H1 (cell line): ENCODE measurements at places on chromosomes 5 and 9. TPM values are rescaled to one million over a fixed set of nuclear protein-coding genes. Genes with fewer than 3 reads are reported as not detected.
A peak's percentile ranks its signal among the peaks of the same experiment; 100 is the strongest.

Gene IFNK
- not detected in 2 replicates for total RNA-seq

GRCh38 chr5:61450493-61451279 lies 118.6 kb downstream of the ZSWIM6 start:
- DNase-seq: no peak

DNA sequence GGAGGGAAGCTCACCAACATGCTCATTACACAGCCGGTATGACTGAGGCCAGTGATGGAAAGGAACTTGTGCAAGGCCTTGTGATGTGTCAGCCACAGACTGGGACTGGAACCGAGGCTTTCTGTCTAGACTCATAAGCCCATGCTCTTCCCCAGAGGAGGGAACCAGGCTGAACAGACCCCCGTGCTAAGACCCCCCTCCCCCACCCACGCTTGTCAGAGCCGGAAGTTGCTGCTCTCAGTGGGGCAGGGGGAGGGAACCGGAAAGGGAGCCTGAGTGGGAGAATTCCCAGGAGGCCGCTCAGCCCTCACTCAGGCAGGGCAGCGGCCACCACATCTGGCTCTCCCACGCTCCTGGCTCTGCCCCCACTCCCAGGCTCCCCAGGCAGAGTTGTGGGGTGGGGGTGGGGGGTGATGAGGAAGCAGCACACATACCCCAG lies 4.1 kb upstream of the PDGFRB start:
- no peak for DNase-seq

DNA sequence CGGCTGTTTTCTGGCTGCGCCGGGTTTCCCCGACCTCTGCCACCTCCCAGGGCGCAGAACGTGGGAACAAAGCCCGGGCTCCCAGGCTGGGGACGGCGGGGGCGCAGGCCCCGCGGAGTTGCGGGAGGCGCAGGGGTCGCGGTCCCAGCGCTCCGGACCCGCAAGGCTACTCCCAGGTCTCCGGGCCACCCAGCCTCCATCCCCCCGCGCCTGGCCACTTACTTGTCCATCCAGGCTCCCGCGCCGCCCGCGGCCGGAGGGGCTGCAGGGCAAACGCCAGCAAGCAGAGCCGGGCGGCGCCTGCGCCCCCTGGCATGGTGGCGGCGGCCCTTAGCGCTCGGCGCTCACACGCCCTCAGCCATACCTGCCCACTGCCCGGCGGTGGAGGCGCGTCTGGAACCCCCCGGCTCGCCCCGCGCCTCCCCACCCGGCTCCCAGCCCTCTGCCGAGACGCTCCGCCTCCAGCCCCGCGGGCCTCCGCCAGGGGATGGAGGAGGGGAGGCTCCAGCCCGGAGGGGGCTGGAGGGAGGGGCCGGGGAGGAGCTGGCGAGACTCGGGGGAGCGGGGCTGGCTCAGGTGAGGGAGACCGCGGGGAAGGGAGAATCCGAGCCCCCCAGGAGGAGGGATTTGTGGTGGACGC lies at the start of gene ADAM19:
Gene ADAM19, minus strand, starts transcription at position 395 of the 640 bp plus-strand sequence. Its CDS starts 79 bp downstream, at position 316.
- DNase-seq: peak; percentile 47

GRCh38 chr5:112931473-112931872 lies 9.4 kb upstream of the REEP5 start:
- no peak for DNase-seq

DNA sequence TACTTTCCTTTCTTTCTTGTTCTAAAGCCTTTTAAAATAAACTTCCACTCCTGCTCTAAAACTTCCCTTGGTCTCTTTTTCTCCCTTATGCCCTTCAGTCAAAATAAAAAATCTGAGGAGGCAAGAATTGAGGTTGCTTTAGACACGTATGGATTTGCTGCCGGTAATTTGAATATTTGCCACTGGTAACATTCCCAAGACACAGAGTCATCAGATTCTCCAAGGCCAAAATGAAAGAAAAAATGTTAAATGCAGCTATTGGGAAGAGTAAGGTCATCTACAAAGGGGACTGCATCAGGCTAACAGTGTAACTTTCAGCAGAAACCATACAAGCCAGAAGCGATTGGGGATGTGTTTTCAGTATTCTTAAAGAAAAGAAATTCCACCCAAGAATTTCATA lies 311.1 kb downstream of the CDH18 start:
- no peak for DNase-seq

Gene GARNL3
- 17.3 and 18.3 TPM in 2 replicates for total RNA-seq

Gene CNTRL
- 13.9 and 14.3 TPM in 2 replicates for total RNA-seq

Gene CATSPER3
- total RNA-seq: 0.48 TPM in 1 of 2 replicates, not detected in the other

DNA sequence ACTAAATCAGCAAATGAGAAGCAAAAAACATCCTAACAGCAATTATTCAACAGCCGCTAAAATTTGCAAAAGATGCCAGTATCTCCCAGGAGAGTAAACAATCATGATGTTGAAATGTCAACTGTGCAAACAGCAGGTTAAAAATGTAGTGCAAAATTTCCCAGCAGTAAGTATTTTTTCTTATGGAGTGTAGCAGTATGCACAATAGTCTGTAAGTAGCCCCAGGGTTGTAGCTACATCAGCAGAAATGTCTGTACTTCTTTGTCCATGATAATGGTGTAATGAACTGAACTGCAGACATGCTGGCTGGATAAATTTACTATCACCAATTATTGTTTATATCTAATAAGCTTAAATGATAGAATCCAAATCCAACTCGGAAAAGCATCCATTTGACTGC lies 31.4 kb downstream of the GRIN3A start:
- DNase-seq: no peak

Gene TEX48
- total RNA-seq: not detected in 2 replicates

DNA sequence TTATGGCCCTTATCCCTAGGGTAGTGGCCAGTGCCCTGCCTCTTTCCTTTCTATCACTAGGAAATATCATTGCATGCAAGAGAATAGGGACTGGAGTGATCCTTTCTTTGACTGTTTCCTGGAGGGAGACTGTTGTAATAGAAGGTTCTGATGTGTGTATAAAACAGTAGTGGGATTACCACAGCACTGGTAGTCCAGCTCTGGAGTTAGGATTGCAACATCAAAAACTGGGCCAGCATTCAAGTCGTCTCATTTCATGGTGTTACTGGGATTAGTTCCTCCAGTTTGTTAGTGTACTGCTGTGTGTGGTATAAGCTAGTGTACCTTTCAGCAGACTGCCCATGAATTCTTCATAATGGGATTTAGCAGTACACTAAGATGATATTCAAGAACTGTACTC lies 45.8 kb downstream of the KIAA1958 start:
- DNase-seq: no peak

- DNase-seq: no peak
These were observed 26.8 kb upstream of the SLC2A8 start for GRCh38 chr9:127370147-127370579.

Gene ACER2
- 8.8 and 9.9 TPM in 2 replicates for total RNA-seq

DNA sequence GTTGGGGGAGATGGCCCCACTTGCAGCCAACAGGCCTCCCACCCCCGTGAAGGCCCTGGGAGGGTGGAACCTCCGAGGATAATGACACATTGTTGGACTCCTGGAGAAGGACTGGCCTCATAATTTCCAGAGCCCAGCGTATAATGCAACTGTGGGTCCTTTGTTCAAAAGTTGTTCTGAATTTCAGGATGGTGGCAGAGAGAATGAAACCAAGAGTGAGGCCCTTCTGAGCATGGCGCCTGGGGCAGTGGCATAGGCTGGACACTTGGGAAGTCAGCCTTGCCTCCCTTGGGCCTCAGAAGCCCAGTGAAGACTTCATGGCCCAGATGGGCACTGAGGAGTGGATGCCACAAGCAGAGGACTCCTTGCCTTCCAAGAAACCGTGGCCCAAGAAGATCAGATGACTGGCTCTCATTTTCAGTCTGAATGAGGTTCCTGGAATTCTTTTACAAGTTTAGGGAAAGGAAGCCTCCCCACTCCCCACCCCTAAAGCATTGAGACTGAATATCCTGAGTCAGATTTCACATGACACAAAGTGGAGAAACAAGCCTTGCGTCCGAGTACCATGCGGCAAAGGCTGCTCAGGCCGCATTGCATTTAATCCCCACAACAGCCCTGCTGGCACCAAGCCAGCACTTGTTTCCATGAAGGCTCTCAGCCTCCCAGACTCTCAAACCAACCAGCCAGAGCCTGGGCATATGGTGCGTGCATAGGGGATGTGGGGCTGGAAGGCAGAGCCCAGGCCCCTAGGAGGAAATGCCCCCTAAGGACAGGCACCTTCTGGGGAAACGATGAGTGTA lies 96.7 kb upstream of the SMIM23 start:
- no peak for DNase-seq

Gene NIPSNAP3A
- total RNA-seq: 6.9 and 9.3 TPM in 2 replicates

Gene MEIKIN
- not detected in 2 replicates for total RNA-seq

DNA sequence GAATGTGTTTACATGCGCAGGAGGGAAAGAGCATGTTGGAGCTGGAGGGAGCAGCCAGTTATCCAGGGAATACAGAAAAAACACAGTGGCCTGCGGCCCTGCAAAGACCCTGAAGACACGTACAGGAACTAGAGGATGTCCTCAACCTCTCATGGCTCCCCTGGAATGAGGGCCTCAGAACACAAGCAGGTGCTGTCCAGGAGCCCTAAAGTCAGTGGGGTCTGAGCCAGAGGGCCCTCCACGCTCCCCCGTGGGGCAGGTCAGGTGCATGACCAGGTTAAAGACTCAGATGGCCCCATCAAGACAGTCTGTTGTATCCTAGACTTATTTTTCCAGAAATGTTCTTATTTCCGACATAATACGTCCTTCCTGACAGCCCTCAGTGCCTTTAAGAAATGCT lies 106.9 kb downstream of the ROR2 start:
- DNase-seq: no peak

Gene SHC3
- 7.1 and 8.4 TPM in 2 replicates for total RNA-seq
